ENCODE measurements at places on chromosomes 1 and 21. TPM values are rescaled to one million over a fixed set of nuclear protein-coding genes. Genes with fewer than 3 reads are reported as not detected.

The FAM163A gene
- total RNA-seq = not detected

The NPR1 gene
- not detected for total RNA-seq

DNA sequence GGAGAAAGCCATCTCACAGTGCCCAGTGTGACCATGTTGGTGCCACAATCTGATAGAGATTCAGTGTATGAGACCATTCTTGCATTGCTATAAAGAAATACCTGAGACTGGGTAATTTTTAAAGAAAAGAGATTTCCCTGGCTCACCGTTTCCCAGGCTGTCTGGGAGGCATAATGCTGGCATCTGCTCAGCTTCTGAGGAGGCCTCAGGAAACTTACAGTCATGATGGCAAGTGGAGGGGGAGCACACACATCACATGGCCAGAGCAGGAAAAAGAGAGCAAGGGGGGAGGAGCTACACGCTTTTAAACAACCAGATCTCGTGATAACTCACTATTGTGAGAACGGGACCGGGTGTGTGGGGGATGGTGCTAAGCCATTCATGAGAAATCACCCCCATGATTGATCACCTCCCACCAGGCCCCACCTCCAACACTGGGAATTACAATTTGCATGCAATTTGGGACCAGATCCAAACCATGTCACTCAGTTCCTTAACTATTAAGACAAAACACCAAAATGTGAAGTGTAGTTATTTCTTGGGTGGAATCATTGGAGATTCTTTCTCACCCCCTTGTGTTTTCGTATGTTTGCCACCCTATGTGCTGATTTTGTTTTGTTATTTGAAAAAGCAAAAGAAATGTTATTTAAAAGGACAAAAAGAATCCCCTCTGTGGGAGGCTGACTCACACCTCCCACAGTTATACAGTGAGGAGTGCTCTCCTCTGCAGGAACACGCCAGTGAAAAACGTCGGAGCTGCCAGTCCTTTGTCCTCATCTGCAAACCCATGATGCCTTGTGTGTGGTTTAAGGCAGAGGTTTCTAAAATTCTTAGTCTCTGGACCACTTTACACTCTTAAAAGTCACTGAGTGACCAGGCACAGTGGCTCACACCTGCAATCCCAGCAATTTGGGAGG lies 46.9 kb upstream of the IFNLR1 start:
- DNase-seq = no peak

DNA sequence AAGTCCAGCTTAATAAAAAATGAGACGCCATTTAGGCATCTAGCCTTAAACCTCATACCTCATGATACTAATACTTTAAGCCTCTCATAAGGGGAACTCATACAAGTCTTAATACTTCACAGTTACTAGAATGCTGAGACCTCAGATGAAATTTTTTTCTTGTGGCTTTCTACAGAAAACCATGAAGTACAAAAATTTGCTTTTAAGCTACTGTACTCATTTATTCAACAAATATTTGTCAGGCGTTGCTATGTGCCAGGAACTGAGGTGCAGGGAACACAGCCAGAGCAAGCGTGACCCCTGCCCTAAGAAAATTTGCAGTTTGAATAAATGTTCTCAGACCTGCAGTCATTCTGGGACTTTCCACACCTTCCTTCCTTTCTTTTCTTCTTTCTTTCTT lies 150.6 kb downstream of the MRPL39 start:
- peak; percentile 26 for DNase-seq

- DNase-seq = no peak
These were observed 4.4 kb upstream of the C1orf56 start for GRCh38 chr1:151043163-151043562.

- no peak for DNase-seq
These were observed 270.7 kb downstream of the KAZN start for GRCh38 chr1:14869187-14869586.

DNA sequence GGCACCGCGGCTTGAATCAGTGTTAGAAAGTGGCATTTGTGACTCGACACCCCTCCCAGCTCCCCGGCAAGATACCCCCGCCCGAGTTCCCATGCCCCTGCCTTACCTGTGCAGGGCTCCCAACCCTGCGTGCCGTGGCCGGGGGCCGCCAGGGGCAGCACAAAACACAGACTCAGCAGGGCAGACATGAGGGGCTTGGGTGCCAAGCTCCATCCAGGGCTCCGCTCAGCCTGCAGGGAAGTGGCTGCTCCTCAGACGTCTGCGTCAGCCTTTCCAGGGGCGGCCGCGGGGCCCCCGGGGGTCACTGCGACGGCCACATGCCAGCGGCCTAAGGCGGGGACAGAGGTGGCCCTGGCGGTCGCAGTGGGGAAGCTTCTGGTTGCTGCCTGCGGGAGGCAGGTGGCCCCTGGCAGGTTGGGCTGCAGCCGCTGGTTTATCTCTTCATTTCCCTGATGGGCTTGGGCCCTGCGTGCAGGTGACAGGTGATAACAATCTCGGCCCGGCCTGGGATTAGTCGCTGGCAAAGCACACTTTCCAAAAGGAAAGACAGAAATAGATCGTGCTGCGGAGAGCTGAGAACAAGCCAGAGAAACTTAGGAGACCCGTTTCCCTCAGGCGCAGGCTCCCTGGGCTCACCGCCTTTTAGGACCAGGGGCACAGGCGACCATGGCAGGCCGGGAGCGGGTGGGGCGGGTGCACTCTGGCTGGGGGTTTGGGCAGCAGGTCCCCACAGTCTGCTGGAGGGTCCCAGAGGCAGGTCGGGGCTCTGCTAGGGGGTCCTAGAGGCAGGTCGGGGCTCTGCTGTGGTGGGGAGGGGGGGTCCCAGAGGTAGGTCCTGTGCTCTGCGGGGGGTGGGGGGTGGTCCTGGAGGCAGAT lies at the start of gene TSPEAR:
Gene TSPEAR (minus strand): TSS at position 246 of the 876 bp plus-strand sequence. CDS start 58 bp downstream, at position 188.
- DNase-seq = no peak

DNA sequence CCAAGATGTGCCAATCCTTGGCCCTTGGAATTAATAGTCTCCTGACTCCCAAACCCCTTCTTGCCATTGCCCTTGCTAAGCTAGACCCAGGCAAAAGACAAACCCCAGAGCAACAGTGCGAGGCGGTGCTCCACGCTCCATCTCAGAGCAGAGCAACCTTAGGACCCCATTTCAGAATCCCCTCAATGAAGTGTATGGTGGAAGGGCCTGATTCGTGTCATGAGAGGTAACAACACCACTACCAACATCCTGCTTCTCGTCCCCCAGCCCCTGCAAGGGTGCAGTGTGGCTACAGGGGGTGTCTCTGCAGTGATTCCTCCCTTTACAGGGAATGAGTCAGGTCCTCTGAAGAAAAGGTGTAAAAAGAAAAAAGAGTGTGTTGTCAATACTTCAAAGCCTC lies 103.9 kb upstream of the IRF2BP2 start:
- no peak for DNase-seq

DNA sequence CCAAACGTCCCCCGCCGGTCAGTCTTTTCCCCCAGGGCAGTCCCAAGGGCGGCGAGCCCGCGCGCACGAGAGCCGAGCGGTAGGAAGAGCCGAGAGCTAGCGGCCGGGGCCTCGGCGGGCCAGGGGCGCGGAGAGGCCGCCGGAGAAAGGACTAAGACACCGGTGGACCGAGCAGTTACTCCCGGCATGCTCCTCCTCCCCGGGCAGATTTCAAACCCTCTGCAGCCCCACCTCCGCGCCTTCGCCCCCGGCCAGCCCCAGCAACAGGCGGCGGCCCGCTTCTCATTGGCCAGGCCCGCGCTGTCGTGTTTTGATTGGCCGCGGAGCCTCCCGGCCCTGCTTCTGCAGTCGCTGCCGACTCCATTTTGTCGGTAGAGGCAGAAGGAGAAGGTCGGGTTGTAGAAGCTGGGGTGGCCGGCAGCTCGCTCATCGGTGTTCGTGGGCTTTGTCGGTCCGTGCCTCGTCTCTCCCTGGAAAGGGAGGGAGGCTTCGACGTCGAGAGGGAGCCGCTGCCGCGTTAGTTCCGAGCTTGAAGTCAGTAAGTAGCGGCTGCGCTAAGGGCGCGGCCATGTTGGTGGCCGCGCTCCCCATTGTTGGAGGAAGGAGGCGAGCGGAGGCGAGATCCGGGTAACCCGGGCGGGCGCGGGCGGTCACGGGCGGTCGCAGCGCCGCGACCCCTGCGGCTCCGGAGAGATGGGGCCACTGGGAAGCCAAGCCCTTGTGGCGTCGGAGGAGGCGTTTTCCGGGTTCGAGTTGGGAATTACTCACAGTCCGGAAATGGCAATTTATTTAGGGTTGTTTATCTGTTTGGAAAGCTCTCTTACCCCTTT lies at the start of gene PNRC2:
Gene PNRC2 (plus strand): TSS at position 368 of the 830 bp plus-strand sequence. CDS start 1,630 bp downstream, outside the sequence.
- peak; percentile 96 for DNase-seq

All from CD4-positive, CD25-positive, alpha-beta regulatory T cell (primary cell).